ENCODE measurements at places on chromosomes 11 and 22. TPM values are rescaled to one million over a fixed set of nuclear protein-coding genes. Genes with fewer than 3 reads are reported as not detected.

- H3K4me1 ChIP-seq = no peaks in the 10 kb centered on the region
- no peaks in the 10 kb centered on the region for H3K27me3 ChIP-seq
- H3K36me3 ChIP-seq = no peaks in the 10 kb centered on the region
- no peak for DNase-seq
- H3K27ac ChIP-seq = no peak overlapping the region
Measured at GRCh38 chr11:72378704-72379383, 55.5 kb downstream of the CLPB start.

DNA sequence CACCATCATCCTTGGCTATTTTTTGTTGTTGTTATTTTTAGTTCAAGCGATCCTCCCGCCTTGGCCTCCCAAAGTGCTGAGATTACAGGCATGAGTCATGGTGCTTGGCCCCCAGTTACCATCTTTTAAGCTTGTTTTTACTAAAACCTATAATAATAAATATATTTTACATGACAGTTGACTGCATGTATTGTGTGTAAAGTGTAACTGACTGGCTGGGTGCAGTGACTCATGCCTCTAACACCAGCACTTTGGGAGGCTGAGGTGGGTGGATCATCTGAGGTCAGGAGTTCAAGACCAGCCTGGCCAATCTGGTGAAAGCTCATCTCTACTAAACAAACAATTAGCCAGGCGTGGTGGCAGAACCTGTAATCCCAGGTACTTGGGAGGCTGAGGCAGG lies 386.2 kb downstream of the TENM4 start:
- DNase-seq = no peak
- no peak overlapping the region for H3K27ac ChIP-seq
- no peaks in the 10 kb centered on the region for H3K4me1 ChIP-seq
- no peaks in the 10 kb centered on the region for H3K27me3 ChIP-seq

Gene MIAT
- 2.3 TPM for total RNA-seq

Gene TRIM49
- 0.94 TPM for total RNA-seq

DNA sequence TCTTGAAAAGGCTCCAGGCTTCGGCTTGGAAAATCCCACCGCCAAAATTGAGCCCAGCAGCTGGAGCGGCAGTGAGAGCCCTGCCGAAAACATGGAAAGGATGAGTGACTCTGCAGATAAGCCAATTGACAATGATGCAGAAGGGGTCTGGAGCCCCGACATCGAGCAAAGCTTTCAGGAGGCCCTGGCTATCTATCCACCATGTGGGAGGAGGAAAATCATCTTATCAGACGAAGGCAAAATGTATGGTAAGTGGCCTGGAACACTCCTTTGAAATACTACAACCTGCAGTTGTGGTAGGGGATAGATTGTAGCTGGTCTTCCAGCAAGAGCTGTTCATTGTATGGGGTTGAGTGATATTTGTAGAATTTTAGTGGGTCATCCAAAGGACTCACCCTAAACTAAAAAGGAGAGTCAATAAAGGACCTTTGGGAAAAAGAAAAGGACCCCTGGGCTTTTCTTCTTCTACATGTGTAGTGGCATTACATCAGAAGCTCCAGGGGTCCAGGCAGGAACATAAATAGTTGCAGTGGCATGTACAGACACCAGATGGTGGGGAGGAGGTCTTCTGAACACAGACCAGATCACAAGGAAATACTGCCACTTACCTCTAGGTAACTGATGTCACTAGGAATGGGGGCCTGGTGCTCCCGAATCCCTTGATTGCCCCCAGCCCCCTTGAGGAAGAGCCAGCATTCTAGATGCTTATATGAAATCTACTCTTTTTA lies 90.1 kb downstream of the TEAD1 start:
- H3K4me3 ChIP-seq = no peak overlapping the region
- H3K27me3 ChIP-seq = no peaks in the 10 kb centered on the region
- H3K4me1 ChIP-seq = peaks cover 35% of the 10 kb centered on the region
- no peak overlapping the region for H3K27ac ChIP-seq

Gene OOSP4A
- not detected for total RNA-seq

- peak overlapping the region; percentile 71 for H3K27ac ChIP-seq
- peaks cover 74% of the 10 kb centered on the region for H3K4me1 ChIP-seq
- no peaks in the 10 kb centered on the region for H3K27me3 ChIP-seq
Measured at GRCh38 chr11:82995754-82996398, 75.8 kb downstream of the RAB30 start.

DNA sequence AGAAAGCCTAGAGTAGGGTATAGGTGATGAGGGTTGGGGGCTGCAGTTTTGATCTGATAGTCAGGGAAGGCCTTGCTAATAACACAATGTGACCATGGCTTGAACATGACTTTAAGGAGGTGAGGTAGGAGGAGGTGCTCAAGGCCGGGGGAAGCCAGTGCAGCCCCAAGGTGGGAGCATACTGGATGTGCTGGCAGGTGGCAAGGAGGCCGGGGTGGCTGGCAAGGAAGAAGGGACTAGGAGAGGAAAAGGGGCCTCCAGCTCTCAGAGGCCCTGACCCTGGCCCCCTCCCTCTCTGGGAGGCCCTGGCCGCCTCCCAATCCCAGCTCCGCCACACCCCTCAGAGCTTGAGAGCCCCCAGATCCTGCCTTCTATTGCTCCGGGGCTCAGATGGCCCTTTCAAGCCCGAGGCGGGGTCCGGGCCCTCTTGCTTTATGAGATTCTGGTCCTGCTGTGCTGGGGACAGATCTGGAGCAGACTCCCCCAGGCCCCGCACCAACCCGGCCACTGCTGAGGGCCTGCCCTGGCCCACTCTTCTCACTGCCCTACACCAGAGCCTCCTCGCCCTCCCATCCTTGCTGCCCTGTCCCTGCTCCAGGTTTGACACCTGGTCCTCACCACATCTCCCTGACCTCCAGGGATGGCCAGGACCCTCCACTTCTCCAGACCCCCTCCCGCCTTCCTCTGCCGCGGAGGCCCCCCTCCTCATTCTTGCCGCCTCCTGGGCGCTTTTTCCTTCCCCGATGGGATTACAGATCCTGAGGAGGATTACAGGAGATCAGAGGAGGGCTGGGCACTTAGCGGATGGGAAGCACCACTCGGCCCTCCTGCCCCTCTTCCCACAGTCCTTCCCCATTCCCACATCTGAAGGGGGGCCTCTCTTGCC lies 1.8 kb downstream of the PITPNM1 start:
- H3K27ac ChIP-seq = no peak overlapping the region
- H3K36me3 ChIP-seq = peaks cover 8% of the 10 kb centered on the region
- H3K4me3 ChIP-seq = peak overlapping the region; percentile 72

Gene ST14
- 109 TPM for total RNA-seq

DNA sequence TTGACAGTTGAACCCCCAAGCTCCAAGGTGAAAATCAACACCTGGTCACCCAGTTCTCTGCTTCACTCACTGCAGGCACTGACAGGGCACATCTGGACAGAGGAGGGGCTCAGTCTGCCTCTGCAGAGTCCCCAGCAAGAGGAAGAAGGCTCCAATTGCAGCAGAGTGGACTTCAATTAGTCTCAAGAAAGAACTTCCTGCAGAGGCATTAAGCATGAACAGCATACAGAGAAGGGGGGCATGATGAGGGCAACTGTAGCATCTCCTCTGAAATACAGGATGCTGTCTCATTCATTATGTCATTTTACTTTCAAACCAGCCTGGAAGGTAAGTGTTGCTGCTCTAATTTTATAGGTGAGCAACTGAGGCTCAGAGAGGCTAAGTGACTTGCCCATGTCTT lies 11.1 kb downstream of the GDPD5 start:
- no peak for DNase-seq
- H3K27me3 ChIP-seq = no peaks in the 10 kb centered on the region
- H3K27ac ChIP-seq = no peak overlapping the region
- no peak overlapping the region for H3K4me3 ChIP-seq
- H3K36me3 ChIP-seq = no peaks in the 10 kb centered on the region

DNA sequence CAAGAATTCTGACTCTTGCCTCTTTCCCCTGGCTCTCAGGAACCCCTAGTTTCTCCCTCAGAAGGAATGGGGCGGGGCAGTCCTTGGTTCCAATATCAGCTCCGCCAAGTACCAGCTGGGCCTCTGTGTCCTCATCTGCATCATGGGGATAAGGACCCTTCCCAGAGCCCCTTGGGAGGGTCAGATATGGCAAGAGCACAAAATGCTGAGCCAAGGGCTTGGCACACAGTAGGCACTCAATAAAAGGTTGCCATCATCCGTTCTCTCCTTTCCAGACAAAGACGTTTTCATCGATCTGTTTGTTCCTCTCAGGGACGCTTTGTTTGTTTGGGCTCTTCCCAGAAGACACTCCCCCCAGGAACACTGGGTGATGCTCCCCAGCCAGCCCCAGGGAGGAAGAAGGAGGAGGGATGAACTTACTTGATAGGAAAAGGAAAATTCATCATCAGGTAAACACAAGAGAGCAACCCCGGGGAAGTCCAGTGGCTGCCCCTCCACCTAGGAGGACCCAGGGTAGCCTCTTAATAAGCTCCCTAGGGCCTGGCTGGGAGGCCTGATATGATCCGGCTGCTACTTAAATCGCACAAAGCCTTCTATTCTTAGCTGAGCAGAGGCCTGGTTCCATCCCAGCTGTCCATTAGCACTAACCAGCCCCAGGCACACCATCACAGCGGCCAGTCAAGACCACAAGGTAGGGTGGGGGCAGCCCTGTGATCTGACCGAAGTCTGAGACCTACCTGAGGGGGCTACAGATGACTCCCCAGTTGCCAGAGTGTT lies 19.6 kb downstream of the GDPD5 start:
- no peak overlapping the region for H3K27ac ChIP-seq
- no peaks in the 10 kb centered on the region for H3K36me3 ChIP-seq
- no peak for DNase-seq
- H3K4me3 ChIP-seq = no peak overlapping the region
- H3K27me3 ChIP-seq = no peaks in the 10 kb centered on the region

DNA sequence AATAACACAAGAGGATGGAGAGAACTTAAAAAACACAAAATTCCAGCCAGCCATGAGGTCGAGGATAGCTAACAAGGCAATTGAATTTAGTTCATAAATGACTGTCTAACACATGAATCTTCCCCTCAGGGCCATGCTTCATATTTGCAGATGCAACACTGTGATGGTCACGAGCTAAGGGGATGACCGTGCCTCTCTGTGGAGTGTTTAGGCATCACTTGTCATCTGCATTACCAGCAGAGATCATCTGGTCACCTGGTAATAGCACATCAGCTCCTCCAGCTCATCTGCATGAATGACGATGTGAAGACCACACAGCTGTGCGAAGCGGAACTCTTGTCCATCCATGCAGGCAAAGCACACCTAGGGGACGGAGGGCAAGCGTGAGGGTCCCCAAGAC lies 20.9 kb upstream of the SLC25A1 start:
- H3K27ac ChIP-seq = no peak overlapping the region
- no peaks in the 10 kb centered on the region for H3K36me3 ChIP-seq
- no peak for DNase-seq
- no peak overlapping the region for H3K4me3 ChIP-seq

- H3K27me3 ChIP-seq = no peaks in the 10 kb centered on the region
- H3K4me1 ChIP-seq = no peaks in the 10 kb centered on the region
- H3K27ac ChIP-seq = no peak overlapping the region
- DNase-seq = no peak
- H3K36me3 ChIP-seq = no peaks in the 10 kb centered on the region
Measured at GRCh38 chr11:24093375-24093774, 403.5 kb upstream of the LUZP2 start.

DNA sequence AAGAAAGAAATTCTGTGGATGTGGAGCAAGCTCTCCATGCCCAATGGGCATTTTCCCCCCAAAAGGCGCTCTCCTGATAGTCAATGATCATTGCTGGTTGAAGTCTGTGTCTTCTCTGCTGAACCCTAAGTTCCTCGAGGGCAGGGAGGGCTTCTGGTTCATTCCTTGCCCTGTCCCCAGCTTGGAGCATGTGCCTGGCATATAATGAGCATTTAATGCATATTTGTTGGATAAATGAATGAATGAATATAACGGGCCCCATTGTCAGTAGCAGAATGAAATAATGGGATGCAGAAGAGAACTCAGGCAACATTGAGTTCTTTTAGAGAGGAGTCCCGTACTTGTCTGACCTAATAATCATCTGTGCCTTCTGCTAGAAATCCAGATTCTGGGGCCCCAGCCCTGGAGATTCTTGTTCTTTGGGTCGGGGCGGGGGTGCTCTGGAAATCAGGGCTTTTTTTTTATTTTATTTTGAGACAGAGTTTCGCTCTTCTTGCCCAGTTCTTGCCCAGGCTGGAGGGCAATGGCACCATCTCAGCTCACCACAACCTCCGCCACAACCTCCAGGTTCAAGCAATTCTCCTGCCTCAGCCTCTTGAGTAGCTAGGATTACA lies 64.4 kb downstream of the CD82 start:
- H3K27me3 ChIP-seq = no peaks in the 10 kb centered on the region
- peaks cover 4% of the 10 kb centered on the region for H3K4me1 ChIP-seq
- no peaks in the 10 kb centered on the region for H3K36me3 ChIP-seq
- H3K27ac ChIP-seq = no peak overlapping the region
- H3K4me3 ChIP-seq = no peak overlapping the region

GRCh38 chr11:65482306-65482850 lies 16.5 kb upstream of the MALAT1 start:
- H3K27me3 ChIP-seq = no peaks in the 10 kb centered on the region
- peaks cover 74% of the 10 kb centered on the region for H3K4me1 ChIP-seq
- no peak overlapping the region for H3K4me3 ChIP-seq
- peak overlapping the region; percentile 47 for H3K27ac ChIP-seq
- DNase-seq = no peak

GRCh38 chr11:92314499-92314898 lies 89.9 kb downstream of the FAT3 start:
- no peak overlapping the region for H3K27ac ChIP-seq
- no peaks in the 10 kb centered on the region for H3K36me3 ChIP-seq
- no peak for DNase-seq
- no peak overlapping the region for H3K4me3 ChIP-seq
- H3K4me1 ChIP-seq = no peaks in the 10 kb centered on the region

DNA sequence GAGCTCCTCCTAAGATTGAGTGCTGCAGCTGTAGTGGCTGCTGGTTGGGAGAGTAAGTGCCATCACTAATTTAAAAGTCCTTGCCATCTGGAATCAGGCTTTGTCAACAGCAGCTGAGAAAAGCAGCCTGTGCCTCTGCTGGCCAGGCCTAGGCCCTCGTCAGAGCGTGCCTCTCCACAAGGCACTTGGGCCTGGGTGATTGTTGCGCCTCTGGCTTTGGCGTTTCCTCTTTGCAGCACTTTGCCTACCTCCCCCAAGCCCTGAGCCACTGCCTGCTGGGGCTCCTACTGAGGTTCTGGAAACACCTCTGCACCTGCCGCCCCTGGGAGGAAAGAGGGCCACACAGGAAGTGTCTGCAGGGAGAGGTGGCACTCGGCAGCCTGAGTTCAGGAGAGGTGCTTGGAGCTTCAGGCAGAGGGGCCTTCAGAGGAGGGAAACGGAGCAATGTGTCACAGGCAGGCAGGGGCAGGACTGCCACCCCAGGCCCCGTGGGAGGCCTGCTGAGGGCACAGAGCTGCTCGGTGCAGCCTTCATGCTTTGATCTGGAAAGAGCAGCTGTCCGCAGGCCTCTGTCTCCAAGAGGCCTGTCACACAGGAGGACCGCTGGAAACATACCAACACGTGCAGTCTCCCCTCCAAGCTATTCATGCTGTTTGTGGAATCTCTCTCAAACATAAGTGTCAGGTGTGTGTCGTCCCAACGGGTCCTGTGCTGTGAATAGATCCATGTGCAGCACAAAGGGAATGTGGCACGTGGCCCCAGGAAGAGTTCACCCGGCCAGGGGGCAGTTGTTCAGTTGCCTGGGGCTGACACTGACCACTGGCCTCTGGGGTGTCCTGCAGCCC lies 61.5 kb upstream of the EMID1 start:
- no peaks in the 10 kb centered on the region for H3K27me3 ChIP-seq
- H3K4me3 ChIP-seq = no peak overlapping the region
- peaks cover 5% of the 10 kb centered on the region for H3K4me1 ChIP-seq
- H3K27ac ChIP-seq = no peak overlapping the region
- H3K36me3 ChIP-seq = peaks cover 7% of the 10 kb centered on the region
